ENCODE measurements at places on chromosomes 4 and X.
A peak's percentile ranks its signal among the peaks of the same experiment; 100 is the strongest.

DNA sequence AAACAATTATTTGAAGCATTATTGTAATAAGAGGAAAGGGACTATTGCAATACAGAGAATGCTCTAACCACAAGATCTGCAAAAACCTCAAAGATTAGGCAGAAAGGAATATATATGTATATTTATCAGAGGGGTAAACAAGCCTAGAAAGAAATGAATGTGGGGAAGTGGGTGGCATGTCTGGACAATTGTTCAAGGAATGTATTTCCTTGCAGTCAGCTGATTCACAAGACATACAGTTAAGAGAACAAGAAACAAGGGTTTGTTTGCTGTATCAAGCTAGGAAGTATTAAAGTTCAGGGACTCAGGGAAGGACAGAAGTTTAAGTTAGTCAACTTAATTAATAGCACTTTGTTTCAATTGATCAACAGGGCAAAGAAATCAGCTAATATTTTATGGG lies 514.7 kb downstream of the CENPC start:
- no peak for DNase-seq

- no peak for DNase-seq
Observed at GRCh38 chr4:70901607-70901983, 574 bp upstream of the MOB1B start.

GRCh38 chr4:183101956-183102480 lies 3.0 kb downstream of the WWC2 start:
- DNase-seq, result no peak

- no peak for DNase-seq
Observed at GRCh38 chr4:70994387-70995099, 1.1 kb downstream of the DCK start.

- DNase-seq, result no peak
Observed at GRCh38 chrX:48513670-48514069, 4.9 kb downstream of the PORCN start.

DNA sequence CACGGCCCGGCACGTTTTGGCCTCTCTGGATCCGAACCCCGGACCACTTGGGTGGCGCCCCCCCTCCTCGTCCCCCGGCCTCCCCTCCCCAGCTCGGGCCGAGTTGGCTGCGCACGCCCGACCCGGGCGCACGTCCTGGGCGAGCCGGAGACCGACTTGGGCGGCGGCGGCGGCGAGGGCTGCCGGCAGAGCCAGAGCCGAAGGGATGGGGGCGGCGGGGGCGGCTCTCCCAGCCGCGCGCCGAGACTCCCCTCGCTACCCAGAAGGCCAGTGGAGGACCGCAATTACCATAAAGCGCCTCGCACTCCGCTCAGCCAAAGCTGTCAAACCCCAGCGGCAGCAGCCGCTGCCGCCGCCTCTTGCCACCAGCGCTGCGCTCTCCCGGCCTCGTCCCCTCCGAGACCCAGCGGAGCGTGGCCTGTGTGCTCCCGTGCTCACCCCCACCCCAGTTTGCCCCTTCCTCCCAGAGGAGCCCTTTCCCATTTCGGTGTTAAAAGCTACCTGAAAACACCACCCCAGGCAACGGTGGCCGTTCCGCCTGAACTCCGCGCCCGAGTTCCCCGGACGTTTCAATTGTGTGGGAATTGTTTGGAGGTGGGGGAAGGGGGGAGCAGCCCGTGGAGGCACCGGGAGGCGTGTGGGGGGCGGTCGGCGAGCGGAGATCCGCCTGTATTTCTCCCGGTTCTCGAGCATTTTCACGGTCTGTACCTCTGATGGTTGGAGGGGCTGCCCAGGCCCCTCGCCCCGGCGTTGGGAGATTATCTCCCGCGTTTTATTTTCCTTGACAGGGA lies 701 bp upstream of the BCOR start:
- peak; percentile 23 for DNase-seq

DNA sequence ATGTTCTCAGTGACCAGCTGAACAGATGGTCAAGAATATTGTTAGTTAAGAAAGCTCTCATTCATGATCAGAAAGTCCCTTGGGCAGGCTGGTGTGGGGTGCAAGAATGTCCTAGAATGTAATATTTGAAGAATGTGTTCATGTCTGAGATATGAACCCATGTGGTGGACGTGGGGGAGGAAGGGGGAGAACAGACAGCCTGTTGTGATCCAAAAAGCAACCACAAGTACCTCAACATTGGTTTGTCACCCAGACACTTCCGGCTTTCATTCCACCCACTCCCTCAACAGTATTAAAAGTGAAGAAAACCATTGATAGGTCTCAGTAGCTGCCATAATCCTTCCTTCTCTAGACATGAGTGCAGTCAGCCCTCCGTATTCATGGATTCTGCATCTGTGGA lies 82.2 kb downstream of the MAML3 start:
- DNase-seq, result no peak

GRCh38 chr4:24702281-24702680 lies 93.1 kb upstream of the SOD3 start:
- DNase-seq, result no peak

Measured in heart right ventricle (tissue), 16 donors.